ENCODE measurements at places on chromosomes 3 and 15.
A peak's percentile ranks its signal among the peaks of the same experiment; 100 is the strongest.

DNA sequence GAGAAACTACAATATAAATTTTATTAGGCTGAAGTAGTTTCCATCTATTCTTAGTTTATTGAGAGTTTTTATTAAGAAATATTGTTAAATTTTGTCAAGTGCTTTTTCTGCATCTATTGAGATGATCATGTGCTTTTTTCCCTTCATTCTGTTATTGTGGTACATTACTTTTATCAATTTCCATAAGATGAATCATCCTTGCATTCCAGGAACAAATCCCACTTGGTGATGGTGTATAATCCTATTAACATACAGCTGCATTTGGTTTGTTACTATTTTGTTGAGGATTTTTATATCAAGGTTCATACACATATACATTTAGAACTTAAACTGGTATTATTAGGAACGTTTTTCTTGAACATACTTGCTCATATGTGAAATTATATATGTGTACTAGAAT, 199.8 kb downstream of the TBC1D5 start:
- no peak for DNase-seq

- DNase-seq: no peak
Measured at GRCh38 chr3:112602217-112602838, 38.6 kb downstream of the CCDC80 start.

DNA sequence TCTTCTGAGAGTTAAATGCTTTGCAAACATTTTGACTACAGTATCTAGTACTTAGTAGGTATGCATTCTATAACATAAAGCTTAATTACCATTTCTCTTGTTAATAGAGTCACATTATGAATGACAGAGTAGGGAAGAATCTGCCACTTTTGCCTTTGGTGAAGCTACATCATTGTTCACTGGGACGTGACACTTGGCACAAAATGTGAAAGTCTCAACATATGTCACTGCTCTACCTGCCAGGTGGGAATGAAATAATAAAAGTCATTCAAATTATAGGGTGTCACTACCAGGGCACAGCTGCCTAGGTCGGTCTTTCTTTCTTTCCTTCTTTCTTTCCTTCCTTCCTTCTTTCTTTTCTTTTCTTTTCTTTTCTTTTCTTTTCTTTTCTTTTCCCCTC, 17.6 kb downstream of the GPR87 start:
- DNase-seq: no peak

- DNase-seq: no peak
Measured at GRCh38 chr3:128784232-128784631, 58.2 kb downstream of the RAB7A start.

DNA sequence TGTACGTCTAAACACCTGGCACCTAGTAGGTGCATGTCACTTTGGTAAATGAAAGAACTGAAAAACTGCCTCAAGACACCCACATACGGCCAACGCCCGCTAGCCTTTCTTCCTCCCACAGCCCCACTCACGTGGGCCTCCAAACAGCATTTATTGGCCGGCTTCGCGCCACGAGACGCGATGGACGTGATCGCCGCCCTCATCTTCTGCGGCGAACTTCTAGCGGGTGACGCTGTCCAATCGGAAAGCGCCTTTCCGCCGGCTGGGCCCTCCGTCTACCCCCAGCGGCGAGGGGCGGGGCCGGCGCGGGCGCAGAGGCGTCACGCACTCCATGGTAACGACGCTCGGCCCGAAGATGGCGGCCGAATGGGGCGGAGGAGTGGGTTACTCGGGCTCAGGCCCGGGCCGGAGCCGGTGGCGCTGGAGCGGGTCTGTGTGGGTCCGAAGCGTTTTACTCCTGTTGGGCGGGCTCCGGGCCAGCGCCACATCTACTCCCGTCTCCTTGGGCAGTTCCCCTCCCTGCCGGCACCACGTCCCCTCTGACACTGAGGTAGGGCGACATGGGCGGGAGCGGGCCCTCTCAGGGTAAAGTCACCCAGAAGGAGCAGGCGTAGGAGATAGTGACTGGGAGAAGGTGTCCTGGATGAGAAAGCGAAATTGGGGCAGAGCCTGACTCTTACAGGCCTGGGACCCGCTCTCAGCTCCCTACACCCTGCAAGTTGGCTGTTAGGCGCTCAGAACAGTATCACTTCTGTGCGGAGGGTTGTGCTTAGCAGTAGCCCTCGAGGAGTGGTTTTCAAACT, at the start of gene LMLN:
LMLN (plus strand) TSS at position 327 of the 803 bp plus-strand sequence; CDS start at position 356, 29 bp downstream.
- peak; percentile 64 for DNase-seq

DNA sequence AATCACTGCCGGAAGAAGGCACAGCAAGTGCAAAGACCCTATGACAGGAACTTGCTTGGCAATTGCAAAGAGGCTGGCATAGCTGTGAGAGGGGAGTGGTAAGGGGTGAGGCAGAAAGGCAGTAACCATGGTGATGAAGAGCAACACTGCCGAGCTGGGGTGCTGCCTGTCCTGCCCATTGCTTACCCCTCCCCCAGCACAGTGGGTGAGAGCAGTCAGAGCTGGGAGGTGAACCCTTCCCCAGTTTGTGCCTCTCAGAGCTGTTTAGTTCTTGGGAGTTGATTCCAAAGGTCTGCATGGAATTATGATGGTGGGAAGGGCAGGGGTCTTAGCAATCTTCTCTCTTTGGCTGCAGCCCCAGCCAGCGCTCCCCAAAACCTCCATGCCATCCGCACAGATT, 8.8 kb downstream of the TYRO3 start:
- DNase-seq: no peak

DNA sequence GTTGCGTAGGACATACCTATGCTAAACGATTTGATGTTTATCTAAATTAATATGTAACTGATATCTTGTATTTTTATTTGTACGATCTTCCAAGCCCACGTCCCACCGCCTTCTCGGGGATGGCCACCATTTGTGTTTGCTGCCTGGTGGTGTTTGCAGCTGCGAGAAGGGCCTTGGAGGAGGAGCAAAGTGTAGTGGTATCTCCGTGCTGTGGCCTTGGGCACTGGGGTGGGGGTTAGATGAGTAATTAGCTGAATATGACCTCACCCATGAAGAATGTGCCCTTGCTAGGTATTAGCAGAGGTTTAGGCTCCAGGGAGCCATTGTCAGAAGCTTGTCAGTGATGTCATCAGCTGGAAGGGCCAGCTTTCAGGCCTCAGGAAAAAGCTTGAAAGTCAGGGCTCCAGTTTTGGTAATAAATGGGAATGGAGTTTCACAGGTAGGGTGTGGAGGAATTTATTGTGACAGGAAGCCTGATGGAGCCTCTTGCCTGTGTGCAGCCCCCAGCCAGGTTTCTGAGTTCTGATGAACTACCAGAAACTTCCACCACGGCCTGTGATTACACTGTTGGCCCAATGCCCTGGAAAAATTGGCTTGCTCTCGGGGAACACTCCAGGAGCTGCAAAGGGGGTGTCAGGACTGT, 41.0 kb downstream of the FLNB start:
- DNase-seq: no peak

DNA sequence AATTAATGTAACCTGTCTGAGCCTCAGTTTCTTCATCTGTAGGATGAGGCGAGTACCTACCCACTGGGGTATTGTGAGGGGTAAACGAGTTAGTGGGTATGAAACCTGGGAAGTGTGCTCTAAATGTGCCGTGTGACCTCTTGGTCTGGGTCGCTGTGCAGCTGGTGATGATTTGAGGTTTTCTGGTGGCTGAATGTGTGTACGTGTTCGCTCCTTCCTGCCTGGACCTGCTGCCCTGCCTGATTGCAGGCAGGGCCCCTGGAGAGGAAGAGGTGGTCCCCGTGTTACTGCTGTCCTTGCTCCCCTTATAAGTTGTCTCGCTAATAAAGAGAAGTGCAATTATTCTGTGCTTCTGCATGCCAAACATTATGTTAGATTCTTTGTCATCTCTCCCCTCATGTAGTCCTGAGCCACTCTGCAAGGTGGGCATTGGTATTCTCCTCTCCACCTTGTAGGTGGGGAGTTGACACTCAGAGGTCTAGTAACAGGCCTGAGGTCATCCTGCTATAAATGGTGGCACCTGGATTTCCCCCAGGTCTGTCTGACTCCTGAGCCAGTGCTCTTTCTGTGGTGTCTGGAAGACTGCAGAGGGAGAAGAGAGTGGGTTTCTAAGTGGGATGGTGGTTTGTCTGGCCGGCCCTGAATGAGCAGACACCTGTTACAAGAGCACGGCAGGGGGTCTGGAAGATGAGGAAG, 15.7 kb downstream of the PDIA5 start:
- DNase-seq: no peak

- no peak for DNase-seq
Measured at GRCh38 chr15:75644376-75644775, 3.3 kb upstream of the SNX33 start.

DNA sequence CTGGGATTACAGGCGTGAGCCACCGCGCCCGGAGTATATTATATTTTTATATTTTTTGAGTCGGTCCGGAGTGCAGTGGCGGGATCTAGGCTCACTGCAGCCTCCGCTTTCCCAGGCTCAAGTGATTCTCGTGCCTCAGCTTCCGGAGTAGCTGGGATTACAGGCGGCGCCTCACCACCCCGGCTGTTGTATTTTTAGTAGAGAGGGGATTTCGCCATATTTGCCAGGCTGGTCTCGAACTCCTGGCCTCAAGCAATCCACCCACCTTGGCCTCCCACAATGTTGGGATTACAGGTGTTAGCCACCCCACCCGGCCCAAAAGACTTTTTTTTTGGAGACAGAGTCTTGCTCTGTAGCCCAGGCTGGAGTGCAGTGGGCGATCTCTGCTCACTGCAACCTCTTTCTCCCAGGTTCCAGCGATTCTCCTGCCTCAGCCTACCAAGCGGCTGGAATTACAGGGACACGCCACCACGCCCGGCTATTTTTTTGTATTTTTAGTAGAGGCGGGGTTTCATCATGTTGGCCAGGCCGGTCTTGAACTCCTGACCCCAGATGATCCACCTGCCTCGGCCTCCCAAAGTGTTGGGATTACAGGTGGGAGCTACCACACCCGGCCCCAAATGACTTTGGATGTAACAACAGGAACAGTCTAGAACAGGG, 1.0 kb downstream of the ZNF589 start:
- no peak for DNase-seq

DNA sequence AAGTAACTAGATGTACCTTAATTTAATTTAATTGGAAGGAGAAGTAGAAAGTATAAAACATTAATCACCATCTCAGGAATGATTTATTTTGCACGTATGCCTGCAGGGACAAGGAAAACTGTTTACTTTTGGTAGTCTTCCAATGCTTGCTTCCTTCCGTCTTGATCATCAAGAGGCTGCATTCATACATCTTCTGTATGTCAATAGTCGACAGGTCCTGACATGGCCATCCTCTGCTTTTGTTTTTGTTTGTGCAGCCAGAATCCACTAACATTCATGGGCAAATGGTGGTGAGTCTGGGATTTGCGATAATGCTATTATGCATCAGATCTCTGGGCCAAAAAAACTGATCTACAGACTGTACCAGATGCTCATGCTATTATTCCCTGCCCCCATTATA, 56.6 kb upstream of the ZPLD1 start:
- no peak for DNase-seq

DNA sequence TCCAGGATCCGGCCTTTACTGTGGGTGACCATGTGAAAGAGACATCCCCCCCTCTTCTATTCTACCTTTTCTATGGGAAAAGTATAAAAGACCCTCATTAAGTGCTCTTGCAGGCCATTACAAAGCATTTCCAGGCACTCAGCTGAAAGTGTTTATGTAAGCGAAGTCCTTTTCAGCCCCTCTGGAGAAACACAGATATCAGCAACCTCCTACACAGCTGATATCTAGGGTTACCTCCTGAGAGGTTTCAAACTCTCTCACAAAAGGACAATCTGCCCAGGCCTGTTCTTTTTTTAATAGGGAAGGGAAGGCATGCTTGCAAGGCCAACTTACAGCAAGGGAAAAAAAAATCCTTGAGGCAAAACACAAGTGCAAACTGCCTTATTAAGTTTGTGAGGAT, 12.6 kb downstream of the ETV5 start:
- DNase-seq: no peak

GRCh38 chr3:11016727-11017126, 24.2 kb downstream of the SLC6A1 start:
- no peak for DNase-seq

DNA sequence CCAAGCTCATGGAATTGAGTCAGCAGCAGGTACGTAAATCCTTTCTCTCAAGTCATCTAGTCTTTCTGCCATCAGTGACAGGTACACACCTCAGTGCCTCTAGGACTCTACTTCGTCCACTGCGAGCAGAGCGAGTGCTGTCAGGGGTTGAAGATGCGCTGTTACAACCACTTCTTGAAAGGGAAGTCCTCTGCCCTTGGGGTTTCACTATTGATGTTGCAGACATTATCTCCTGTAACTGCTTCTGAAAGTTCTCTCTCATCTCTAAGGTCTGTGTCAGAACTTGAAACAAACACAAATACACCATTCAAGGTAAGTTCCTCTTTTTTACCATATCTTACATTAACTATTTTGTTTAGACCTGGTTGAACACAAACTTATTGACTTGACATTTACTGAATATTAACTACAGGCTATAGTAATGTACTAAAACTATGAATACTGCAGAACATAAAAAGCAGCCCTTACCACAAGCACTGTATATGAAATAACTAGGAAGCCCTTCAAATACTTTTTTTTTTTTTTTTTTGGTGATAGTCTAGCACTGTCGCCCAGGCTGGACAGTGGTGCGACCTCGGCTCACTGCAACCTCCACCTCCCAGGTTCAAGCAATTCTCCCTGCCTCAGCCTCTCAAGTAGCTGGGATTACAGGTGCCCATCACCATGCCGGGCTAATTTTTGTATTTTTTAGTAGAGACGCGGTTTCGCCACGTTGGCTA, 41.5 kb downstream of the TOPBP1 start:
- no peak for DNase-seq

DNA sequence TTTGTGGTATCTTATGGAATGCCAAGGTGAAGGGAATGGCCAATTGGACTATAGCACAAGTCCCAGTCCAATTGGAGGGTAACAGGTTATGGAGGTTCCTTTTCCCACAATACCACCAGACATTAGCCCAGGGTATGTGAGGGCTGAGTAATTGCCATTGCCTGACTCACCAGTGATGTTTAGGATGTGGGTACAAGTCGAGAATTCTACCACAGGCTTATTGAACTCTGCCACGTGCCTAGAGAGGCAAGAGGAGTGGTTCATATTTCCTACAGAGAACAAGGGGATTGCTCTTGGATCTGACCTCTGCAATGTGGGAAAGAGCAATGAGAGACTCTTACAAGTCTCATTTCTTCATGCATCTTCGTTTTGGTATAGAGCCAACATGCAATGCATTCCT, 85.0 kb upstream of the XCR1 start:
- DNase-seq: no peak

- no peak for DNase-seq
Measured at GRCh38 chr3:169666376-169667165, 3.1 kb upstream of the MECOM start.

All from CMK (cell line).